ENCODE measurements at places on chromosomes 6 and 20. TPM values are rescaled to one million over a fixed set of nuclear protein-coding genes. Genes with fewer than 3 reads are reported as not detected.

Gene IFT52
- 31.6 TPM for total RNA-seq

Gene MAS1L
- not detected for total RNA-seq

Gene GPR63
- total RNA-seq, result 11.3 TPM

Gene OPRL1
- 0.52 TPM for total RNA-seq
